ENCODE measurements at places on chromosomes 12 and 14.
A peak's percentile ranks its signal among the peaks of the same experiment; 100 is the strongest.

- DNase-seq = peak; percentile 11
These were observed 30.8 kb downstream of the PAWR start for GRCh38 chr12:79659961-79660431.

DNA sequence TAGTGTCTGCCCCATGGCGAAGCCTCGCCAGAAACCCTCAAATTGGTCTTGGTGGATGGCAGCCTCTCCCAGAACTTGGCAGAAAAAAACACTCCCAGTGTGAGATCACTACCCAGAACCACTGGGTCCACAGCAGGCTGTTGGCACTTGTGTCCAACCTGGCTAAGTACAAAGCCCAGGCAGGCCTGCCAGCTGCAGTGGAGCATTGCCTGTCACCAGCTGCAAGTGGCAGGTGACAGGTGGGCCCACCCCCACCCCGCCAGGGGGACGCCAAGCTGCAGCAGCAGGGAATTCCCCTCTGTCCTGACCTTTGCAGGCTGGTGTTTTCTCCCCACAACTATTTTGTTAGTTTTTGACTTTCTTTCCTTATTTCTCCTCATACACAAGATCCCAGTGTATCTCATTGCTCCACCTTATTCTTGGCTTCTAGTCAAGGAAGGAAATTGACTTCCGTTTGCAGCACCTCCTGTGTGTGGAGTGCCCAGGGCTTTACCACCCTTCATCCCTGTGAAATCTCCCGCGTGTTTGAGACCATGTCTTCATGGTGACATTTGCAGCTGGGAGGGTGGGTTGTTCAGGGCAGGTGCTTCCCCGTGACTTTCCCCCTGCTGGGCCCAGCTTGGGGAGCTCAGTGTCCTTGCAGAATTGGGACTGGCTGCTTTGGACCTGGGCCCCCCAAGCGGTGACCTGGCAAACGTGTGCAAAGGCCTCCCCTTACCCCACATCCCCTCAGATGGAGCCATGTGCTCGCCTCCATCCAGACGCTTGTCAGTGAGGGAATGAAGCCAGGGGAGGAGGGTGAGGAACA lies 73.8 kb upstream of the RIN3 start:
- no peak for DNase-seq

GRCh38 chr12:46553266-46553665 lies 180.7 kb upstream of the SLC38A2 start:
- peak; percentile 78 for DNase-seq

DNA sequence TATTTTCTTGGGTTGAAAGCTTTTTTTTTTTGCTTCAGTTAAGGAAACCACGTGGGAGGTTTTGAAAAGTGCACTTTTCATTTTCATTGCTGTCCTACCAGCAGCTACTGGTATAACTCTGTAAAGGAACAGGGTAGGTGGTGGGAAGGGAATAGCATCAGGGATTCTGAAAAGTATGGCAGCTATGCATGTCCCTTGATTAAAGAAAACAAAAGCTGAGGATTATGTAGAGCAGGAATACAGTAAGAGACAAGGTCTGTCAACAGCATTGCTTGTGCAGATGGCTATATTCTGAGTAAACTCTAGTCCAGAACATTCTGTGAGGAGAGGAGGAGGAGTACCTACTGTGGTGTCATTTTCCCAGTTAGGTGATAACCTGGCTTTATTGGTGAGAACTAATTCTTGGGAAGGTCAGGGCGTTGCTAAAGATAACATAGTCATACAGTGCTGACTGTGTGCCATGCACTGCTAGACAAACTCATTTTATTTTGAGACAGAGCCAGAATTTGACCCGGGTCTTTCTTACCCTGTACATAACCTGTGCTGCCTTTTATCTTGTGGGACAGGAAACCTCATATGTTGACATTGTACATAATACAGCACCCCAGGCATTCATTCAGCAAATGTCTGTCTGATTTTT lies 80.3 kb upstream of the TRAF3 start:
- no peak for DNase-seq
